ENCODE measurements at places on chromosomes 11 and 22.
A peak's percentile ranks its signal among the peaks of the same experiment; 100 is the strongest.

- no peak for DNase-seq
Observed at GRCh38 chr11:117203069-117203407, 3.9 kb downstream of the TAGLN start.

- DNase-seq: peak; percentile 82
Observed at GRCh38 chr11:57425565-57426438, 1.1 kb downstream of the SLC43A3 start.

DNA sequence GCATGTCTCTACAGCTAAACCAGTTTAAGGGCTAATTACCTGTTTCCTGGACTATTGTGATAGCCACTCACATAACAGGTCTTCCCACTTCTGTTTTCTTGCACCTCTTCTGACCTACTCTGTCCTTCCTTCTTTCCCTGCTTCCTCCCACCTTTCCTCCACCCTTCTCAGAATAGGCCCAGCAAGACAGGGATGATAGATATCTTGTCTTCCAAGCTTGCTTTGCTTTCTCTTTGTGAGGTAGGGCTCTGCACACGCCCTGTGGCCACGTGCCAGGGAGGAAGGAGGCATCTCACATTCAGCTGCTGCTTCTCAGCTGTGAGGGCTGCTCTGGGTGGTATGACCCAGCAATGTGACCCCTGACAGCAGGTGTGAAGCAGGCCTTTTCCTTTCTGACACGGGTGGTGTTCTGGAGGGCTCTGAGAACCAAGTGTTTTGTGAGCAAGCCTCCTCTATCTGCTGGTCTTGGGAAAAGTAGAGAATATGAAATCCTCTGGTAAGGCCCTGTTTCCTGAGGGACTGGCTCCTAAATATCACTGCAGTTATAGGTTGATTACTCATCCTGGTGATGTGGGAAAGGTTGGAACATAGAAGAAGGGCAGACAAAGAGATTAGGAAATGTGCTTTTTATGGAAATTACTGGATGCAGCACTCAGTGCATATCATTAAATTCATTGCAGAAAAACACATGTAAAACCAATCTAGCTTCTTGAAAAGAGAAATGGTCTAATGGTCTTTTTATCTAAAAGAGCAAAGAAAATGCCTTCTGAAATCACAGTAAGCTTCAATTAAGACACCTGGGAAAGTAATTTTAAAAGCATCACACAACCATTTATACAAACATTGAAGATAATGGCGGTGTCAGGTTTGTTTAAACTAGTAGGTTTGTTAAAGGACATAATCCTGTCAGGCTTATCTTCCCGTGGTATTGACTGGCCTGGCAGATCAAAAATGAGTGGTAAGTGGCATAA is 8.5 kb downstream of the AMOTL1 start:
- no peak for DNase-seq

DNA sequence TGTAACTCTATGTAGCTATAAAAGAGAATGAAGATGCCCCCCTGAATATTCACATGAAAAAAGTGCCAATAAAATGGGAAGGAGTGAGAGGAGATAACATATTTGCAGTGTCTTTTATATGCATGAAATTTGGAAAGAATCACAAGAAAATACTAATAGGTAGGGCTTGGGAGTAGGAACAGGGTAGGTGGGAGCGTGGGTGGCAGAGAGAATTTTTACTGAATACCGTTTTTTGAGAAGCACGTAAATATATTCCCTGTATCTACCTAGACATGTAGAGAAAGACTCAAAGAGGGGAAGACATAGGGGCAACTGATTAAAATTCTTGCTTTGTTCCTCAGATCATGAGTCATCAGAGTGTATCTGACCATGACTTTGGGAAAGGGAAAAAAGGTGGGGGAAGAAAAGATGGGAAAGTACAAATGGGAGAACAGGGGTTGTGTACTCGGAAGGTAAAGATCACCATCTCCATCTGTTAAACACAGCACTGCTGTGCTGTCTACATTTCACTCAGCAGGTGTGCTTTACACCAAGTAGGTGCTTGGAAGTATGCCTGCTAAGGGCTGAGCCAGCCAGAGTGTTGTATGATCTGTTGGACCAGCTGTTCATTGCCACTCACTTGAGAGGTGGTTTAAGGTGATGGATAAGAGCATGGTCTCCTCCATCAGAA is 16.0 kb downstream of the PRR5L start:
- DNase-seq: no peak

DNA sequence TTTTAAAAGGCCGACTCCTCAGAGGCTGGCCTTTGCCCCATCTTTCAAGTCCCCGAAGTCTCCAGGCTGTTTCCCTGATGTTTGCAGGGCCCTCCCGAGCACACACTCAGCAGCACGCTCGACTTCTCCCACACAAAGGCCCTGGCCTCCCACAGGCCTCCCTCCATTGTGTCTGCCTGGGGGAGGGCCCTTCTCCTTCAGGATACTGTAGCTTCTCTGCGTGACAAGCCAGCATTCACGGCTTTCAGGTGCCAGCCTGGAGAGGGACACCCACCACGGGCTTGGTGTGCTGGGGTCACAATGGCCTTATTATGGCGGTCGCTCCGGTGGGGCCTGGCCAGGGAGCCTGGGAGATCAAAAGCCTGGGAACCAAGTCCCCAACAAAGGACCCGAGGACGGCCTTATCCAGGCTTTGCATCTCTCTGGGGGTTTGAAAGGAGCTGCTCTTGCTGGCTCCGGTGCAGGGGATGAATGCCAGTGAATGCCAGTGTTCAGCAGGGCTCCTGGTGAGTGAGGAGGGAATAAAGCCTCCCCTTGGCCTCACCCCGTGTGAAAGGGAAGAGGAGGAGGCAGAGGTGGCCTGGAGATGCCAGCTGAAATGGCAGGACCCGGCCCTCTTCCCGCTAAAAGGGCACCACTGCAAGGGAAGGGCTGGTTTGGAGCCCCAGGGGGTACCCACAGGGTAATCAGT is 55.0 kb downstream of the TRAF6 start:
- DNase-seq: no peak

All from sciatic nerve (tissue), 2 donors.